ENCODE measurements at places on chromosomes 5 and 9. TPM values are rescaled to one million over a fixed set of nuclear protein-coding genes. Genes with fewer than 3 reads are reported as not detected.

Gene CCL27
- total RNA-seq, result not detected

Gene NUTM2G
- total RNA-seq, result not detected

Gene TENT4A
- total RNA-seq, result 11.3 TPM

Gene LCN15
- total RNA-seq, result not detected

Gene OBP2A
- not detected for total RNA-seq

Gene SNX18
- total RNA-seq, result 35.5 TPM

Gene GLDC
- 1.7 TPM for total RNA-seq

Gene DNAJA1
- total RNA-seq, result 77.1 TPM

Gene GABRA1
- not detected for total RNA-seq

Gene CDH12
- total RNA-seq, result not detected

Gene BARHL1
- not detected for total RNA-seq

Gene ABHD17B
- total RNA-seq, result 19.4 TPM

Gene PRLR
- 0.05 TPM for total RNA-seq

Gene OR2Y1
- not detected for total RNA-seq

Gene IFNA16
- total RNA-seq, result not detected

Gene TARS1
- total RNA-seq, result 179 TPM

Gene SPATA31A3
- not detected for total RNA-seq

Gene CTXN3
- total RNA-seq, result not detected

Gene AFAP1L1
- 14.5 TPM for total RNA-seq

Gene AGXT2
- total RNA-seq, result not detected

Gene PDLIM4
- 61.7 TPM for total RNA-seq

Gene TMEM203
- 43.2 TPM for total RNA-seq

Gene MTREX
- total RNA-seq, result 82.4 TPM

Gene LCN1
- total RNA-seq, result not detected

Gene GPX3
- total RNA-seq, result 46.1 TPM

Gene CD180
- not detected for total RNA-seq

Gene MCTP1
- 1.3 TPM for total RNA-seq

Gene PTTG1
- 412 TPM for total RNA-seq

Gene ARID3C
- total RNA-seq, result not detected

Gene SLU7
- 44.3 TPM for total RNA-seq

Gene ZDHHC11B
- 0.07 TPM for total RNA-seq

Gene ZNF883
- 5.9 TPM for total RNA-seq

Gene CARD9
- total RNA-seq, result under 0.01 TPM

Gene HOMER1
- 9.2 TPM for total RNA-seq

Gene SOWAHA
- total RNA-seq, result 0.14 TPM

Gene OGN
- not detected for total RNA-seq

Gene BAAT
- 0.05 TPM for total RNA-seq

Gene BTNL8
- total RNA-seq, result not detected

Gene SPEF2
- total RNA-seq, result 2.5 TPM

Gene CCNI2
- total RNA-seq, result 0.93 TPM

Measured in airway epithelial cell (primary cell).